ENCODE measurements at places on chromosomes 2 and 18.

DNA sequence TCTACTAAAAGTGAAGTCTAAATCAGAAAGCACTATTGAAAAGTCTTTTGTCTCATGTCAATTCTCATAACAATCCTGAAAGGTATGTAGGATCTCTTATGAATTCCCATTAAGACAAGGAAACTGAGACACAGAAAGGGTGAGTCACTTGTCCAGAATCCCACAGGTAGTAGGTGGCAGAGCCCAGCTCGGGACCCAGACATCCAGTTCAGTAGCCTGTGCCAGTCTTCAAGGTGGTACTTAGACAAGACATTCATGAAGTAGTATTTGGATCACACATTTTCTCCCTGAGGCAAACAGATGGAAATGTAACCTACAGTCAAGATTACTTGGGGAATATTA, 14.8 kb upstream of the PARD3B start:
- DNase-seq: no peak

DNA sequence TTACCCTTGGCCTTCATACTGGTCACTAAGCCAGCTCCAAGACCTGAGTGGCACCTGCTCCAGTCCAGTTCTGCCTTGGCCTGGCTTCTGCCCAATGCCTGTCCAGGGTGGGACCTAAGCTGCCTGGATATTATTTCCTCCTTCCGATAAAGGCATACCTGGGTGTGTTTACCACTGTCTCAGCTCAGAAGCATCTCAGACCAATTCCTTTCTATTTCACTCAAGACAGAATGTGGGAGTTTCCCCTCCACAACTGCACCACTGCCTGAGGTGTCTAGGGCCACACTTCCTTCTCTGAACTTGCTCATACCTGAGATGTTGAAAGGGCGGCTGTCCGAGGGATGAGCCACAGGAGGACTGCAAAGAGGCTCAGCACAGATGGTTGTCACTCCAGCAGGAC, 18.4 kb upstream of the CAB39 start:
- no peak for DNase-seq

- no peak for DNase-seq
These were observed 1042.3 kb upstream of the NRXN1 start for GRCh38 chr2:52074130-52074719.

DNA sequence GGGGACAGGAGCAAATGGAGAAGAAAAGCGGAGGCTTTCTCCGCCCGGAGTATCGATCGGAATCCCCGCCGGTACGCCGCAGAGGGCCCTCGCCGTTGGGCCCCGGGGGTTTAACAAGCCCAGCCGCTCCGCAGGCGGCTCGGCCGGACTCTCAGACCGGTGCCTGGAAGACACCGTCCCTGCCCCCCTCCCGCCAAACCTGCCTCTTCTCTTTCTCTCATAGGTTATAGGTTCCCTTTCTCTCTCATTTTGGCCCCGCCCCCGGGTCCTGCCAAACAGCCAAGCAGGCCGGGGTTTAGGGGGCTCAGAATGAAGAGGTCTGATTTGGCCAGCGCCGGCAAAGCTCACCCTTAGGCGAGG, 4.4 kb downstream of the ONECUT2 start:
- no peak for DNase-seq

- DNase-seq: no peak
These were observed 24.2 kb downstream of the FBLN7 start for GRCh38 chr2:112162341-112162740.

GRCh38 chr2:38601463-38602135, 1.1 kb downstream of the HNRNPLL start:
- peak; percentile 50 for DNase-seq

GRCh38 chr2:196925768-196926561, 542 bp downstream of the PGAP1 start:
- no peak for DNase-seq
